ENCODE measurements at places on chromosomes 4 and X. TPM values are rescaled to one million over a fixed set of nuclear protein-coding genes. Genes with fewer than 3 reads are reported as not detected.

DNA sequence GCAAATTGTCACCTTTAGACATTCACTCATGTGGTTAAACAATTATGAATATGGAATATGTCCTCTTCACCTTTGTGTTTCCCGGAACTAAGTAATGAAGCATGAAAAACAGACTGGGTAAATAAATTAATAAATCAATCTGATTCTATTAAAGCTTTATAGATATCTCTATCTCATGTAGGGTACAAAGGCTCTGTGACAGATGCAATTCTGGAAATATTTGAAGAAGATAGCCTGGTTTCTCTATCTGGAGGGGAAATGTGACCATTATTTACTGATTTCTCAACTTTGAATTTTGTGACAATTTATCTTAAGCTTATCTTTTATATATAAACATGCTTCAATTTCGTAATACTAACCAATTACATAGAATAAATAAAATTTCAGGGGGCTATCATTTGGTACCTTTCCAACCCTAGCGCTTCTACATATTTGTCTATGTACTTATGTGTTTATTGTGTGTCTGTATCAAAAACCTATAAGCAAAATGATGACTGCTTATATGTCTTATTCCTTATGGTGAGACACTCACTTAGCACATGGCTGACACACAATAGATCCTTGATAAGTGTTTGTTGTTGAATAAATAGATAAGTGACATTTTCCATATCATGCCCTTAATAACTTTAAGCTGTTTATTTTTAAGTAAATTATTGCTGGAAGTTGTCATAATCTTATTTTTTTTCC lies 9.9 kb downstream of the CTSO start:
- DNase-seq, result no peak

Gene USP17L19
- not detected for total RNA-seq

DNA sequence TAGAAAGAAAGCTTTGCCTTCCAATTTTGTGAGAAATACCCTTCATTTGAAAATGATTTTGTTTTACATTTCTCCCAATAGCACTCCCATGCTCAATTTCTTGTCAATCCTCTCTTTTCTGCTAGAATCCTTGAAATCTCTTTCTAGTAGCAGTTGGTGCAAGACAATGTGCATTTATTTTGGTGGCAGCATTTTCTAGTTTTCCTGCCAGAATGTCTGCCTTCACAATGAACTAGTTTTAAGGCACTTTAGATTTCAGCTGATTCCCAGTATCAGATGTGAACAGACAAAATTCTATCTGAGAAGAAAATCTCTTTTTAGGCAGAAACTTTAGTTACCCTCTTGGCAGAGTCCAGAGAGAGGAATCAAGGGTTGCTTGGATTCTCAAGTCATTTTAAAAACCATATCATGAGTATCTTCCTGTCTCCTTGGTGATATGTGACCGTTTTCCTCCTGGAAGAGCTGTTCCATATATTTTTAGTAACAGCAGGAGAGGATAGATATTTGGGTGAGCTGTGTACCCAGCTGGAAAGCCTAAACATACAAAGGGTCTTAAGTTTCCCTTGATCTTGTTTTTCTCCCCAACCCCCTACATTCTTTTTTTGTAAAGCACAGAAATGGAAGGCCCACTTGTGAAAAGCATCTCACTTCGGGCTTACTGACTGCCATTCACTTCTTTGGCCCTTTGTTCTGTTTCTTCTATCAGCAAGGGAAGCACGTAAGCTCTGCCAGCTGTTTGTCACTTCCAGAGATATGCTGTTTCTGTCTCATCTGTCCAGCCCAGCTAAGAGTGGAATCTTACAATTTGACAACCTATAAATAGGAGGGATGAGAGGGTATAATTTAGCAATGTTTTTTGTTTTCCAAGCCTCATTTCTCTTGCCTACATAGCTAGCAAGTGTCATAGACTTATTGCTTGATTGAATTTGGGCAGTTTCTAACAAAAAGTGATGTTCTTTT lies 38.7 kb downstream of the TSPAN7 start:
- DNase-seq, result no peak

DNA sequence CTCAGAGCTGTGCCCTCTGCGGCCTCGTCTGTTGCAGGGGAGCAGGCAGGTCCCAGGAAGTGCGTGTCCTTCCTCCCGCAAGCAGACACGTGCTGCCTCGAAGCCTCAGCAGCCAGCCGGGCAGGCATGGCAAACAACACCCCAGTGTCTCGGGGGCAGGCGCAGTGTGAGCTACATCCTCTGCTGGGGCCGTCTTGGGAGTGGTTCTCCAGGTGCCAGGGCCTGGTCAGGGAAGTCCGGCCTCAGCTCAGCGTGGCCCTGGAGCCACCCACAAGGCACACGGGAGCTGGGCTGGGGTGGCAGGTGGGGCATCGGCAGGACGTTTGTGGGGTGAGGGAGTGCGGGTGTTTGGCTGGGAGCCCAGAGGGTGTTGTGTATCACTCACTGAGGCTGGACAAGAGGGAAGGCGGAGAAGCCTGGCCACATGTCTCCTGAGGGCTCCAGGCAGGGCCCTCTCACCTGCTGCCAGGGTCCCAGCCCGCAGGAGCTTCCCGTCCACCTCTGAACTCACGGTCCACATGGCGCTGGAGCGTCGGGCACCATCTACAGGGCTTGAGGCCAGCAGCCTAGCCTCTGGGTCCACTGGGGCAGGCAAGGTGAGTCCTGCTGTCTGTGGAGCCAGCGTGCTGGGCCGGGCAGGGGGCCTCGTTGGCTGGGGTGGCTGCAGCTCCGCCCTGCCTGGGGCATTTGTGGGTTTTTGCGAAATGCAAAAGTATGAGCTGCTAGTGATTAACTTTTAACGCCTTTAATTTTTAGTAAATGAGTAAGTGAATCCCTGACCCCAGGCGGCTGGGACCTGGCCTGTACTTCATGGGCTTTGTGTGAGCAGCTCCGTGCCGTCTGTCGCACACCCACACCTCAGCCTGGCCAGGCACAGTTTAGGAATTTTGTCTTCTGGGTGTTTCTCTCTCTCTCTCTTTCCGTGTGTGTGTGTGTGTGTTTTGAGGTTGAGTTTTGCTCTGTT lies 17.3 kb upstream of the UVSSA start:
- DNase-seq, result no peak

GRCh38 chrX:555725-556666 lies 74.6 kb upstream of the SHOX start:
- DNase-seq, result peak; percentile 67

Measured in posterior vena cava (tissue), 2 donors.